ENCODE measurements at places on chromosomes 13 and 19. TPM values are rescaled to one million over a fixed set of nuclear protein-coding genes. Genes with fewer than 3 reads are reported as not detected.

The CYP2F1 gene
- total RNA-seq: not detected

The C2CD4C gene
- 3.7 TPM for total RNA-seq

DNA sequence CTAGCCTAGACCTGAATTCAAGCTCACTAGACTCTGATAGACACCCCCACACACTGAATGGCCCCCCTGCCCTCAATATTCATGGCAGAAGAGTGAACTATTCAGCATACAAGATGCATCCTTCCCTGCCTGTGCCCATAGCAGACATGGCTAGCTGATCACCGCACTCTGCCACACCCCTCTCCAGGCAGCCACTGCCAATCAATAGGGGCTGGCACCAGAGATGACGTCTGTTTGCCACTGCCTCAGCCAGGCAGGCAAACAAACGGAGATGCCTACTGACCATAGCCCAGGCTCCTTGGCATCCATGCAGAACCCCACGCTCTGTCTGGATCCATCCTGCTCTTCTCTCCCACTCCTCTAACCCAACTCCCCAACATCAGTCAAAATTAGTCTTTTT, 13.8 kb upstream of the NPAS1 start:
- DNase-seq: no peak

- no peak for DNase-seq
Measured at GRCh38 chr13:111518161-111518792, 197.8 kb downstream of the TEX29 start.

Data from dermis microvascular lymphatic vessel endothelial cell (primary cell).